ENCODE measurements at places on chromosomes 1 and 21.

GRCh38 chr1:225655509-225656258 lies 2.8 kb upstream of the ENAH start:
- no peak for DNase-seq

DNA sequence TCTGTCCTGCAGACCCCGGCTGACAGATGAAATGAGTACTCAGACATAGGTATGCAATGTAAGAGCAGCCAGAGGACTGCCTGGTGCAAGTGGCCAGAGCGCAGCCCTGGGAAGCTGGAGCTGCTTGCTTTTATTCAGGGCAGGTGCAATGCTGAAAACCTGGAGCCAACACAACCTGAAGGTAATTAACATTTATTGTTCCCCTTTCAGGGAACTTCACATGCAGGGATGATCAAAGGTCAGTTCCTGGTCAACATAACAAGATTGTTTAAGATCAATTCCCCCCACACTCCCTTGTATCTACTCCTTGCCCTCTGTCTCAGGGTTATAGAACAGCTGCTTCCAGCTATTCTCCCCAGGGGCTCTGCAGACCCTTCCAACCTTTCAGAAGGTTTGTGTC lies 48.7 kb upstream of the PRELP start:
- DNase-seq: no peak

DNA sequence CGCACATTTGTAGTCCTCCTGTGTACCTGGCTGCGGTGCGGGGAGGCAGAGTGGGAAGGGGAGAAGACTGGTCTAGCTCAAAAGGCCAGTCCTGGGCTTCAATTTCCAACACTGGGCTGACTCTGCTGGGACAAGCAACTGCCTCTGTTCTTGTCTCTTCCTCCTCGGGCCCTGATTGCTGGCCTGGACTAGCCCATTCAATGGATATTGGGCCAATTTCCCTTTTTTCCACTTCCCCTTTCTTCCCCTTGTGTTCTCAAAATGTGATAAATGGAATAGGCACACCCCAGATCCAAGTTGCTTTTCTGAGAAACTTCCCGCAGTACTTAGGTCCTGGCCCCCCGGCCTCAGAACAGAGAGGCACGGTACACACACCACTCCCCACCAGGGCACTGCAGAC lies 48.2 kb downstream of the SPSB1 start:
- no peak for DNase-seq

- DNase-seq: peak; percentile 26
Observed at GRCh38 chr1:25971066-25971810, 26.6 kb downstream of the PAFAH2 start.

GRCh38 chr1:209429611-209430010 lies 153.9 kb upstream of the CAMK1G start:
- DNase-seq: no peak

GRCh38 chr1:4344065-4344732 lies 310.2 kb upstream of the AJAP1 start:
- DNase-seq: no peak

GRCh38 chr1:100246738-100247137 lies 2.9 kb downstream of the DBT start:
- DNase-seq: no peak

DNA sequence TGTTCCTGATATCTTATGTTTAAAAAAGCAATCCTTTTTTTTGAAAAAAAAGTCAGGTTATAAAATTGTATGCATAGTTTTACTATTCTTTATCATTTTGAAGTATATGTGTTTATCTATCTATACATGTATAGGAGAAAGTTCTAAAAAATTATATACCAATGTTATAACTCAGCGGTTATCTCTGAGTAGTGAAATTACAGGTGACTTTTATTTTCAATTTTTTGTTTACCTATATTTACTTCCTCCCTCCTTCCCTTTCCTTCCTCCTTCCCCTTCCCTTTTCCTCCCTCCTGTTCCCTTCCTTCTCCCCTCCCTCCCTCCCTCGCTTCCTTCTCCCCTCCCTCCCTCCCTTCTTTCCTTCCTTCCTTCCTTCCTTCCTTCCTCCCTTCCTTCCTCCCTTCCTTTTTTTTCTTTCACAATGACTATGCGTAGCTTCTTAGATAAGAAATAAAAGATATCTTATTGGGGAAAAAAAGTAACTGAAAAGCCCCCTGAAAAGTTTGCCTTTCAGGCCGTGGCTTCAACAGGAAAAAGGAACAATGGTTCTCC lies 77.1 kb downstream of the ABCA4 start:
- no peak for DNase-seq

GRCh38 chr1:12678820-12679219 lies 34.9 kb downstream of the AADACL4 start:
- DNase-seq: no peak

DNA sequence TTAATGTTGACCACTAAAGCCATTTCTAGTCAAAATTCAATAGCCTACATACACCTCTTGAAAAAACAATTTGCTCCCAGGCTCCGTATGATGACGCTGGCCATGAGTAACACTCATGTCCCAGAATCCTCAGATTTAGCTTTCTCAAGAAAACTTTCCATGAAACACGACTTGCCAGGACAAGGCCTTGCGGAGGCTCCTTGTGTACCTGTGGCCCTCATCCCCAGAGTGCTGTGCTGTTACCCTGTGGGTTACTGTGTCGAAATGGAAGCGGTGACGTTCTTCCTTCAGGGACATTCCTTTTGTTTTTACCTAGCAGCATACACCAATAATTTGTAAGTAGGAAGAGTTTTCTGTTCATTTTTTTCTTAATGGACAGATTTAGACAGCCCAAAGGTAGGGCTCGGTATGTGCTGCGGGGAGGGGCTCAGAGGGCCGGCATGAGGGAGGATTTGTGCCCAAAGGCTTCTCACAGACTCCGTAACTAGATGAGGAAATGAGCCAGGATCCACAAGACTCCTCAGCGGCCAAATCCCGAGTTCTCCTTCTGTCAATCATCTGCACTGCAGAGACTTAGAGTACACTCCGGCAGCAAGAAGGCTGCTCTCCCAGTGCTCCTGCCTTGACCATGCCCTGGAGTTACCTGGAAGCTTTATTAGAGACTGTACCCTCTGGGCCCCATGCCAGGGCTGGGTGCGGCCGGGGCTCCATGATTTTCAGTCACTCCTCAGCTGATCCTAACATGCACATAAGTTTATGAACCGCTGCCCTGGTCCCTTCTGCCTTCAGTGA lies 17.8 kb downstream of the GNG12 start:
- DNase-seq: no peak

GRCh38 chr1:7315316-7315715 lies 455.8 kb upstream of the VAMP3 start:
- DNase-seq: no peak

DNA sequence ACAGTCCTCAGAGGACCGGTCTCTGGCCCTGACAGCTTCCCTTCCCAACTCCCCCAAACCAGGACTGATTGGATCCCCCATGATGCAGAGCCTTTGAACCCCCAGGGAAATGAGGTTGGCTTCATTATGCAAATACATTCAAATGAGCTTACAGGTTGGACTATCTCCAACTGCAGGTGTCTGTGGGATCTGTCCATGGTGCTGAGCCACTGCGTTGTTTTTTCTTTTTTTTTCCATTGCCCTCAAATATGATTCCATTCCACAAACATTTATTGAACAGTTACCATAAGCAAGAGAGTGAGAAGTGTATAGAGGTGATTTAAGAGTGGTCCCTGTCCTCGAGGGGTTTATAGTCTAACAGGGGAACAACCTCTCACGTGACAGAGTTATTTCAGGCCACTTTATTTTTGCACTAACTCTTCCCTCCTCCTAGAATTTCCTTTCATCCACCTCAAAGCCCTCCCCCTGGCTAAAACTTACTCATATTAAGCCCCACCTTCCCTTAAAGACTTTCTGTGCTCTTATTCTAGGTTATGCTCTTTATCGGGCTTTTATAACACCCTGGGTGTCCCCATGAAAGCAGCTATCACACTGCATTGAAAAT lies 21.9 kb downstream of the DLGAP3 start:
- no peak for DNase-seq

DNA sequence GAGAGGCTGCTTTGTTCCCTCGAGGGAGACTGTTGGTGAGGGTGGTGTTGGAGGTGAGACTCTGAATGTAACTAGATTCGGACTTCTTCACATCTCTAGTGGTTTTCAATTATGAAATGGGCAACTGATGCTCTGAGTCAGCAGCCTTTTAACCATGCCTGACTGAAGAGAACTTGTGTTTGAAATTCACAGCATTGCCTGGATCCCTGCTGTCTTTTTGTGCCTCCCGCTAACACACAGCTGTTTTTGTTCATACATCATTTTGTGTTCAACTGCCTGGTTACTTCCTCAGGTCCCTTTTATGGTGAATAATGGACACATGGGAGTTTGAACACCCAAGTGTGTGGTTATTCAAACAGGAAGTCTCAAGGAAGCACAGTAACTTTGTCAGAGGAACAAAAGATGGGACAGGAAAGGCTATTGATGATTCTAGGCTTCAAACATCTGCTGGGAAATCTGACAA lies 16.8 kb downstream of the LAMC1 start:
- DNase-seq: no peak

- DNase-seq: no peak
Observed at GRCh38 chr1:150963321-150964163, 11.1 kb downstream of the CERS2 start.

DNA sequence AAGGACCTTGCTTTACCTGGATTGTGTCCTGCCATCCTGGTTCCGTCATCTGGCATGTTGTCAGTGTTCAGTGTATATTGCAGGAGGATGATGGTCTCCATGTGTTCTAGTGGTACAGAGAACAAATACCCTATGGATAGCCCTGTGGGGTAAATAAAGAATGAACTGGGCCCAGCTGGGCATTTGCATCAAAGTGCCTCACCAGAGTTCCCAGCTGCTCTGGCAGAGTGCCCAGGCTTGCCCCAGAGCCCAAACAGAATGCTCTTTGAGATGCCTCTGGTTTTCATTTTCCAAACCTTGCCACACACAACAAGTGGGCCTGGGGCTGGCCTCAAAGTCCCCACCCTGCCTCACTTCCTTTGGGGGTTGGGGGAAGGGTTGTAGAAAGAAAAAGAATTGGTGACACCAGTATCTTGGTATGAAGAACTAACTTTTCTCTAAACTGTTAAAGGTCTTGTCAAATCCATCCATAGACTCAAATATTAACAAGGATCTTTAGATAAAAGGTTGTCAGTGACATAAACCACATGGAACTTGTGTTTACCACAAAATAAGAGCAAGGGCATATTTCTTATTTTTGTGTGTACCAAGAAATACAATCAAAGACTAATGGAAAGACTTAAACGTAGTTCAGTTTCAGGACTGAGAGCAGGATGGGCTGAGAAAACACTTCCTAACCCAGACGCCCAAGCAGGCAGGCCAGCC lies 82.2 kb downstream of the LMO4 start:
- DNase-seq: no peak

DNA sequence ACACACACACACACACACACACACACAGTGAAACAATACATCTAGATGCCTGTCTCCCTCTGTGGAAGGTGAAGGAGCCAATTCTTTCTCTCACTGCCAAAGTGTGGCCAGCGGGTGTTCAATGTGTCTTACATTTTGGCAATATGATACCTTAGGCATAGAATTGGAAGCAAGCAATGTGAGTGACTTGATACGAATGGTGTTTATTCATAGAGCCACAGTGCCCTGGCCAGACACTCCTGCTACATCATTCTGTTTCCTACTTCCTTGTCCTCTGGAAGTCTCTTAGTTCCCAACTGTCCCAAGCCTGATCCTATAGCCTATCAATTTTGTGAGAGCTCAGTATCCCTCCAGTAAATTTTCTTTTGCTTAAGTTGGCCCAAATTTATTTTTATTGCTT lies 170.0 kb upstream of the L1TD1 start:
- DNase-seq: no peak

DNA sequence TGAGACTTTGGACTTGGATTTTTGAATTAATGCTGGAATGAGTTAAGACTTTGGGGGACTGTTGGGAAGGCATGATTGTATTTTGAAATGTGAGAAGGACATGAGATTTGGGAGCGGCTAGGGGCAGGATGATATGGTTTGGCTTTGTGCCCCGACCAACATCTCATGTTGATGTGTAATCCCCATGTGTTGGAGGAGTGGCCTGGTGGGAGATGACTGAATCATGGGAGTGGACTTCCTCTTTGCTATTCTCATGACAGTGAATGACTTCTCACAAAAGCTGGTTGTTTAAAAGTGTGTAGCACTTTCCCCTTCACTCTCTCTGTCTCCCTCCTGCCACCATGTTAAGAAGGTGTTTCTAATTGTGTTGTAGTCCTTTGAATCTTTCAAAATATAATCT lies 9.3 kb upstream of the PHGDH start:
- DNase-seq: no peak

DNA sequence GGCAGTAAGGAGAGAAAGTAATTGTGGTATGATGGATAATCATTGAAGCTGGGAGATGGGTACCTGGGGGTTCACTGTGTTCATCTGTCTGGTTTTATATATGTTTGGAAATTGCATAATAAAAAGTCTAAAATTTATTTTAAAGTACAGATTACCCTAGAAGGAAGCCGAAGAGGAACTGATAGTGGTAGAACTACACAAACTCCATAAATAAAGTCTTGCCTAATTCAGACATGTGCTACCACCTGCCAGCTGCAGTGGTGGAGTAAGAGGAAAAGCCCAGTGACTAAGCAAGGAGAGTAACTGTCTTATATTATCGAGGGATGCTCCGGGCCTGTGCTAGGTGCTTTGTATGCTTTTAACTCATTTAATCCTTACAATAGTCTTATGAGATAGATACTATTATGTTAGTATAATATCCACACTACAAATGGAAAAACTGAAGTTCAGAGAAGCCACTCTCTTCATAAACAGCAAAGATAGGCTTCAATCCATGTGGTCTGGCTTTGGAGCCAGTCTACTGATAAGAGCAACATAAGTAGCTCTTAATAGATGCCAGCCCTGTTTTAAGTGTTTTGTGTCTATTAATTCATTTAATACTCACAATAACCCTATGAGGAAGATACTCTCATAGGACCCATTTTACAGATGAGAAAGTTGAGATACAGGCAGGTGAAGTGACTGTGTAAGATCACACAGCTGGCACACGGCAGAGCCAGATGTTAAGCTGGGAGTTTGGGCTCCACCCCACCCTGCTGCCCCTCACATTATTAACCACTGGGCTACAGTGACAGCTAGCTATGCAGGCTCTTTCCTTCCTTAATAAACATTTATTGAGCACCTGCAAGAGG lies 56.8 kb upstream of the HNRNPU start:
- DNase-seq: no peak

GRCh38 chr1:47191940-47192457 lies 2.2 kb upstream of the PDZK1IP1 start:
- no peak for DNase-seq

DNA sequence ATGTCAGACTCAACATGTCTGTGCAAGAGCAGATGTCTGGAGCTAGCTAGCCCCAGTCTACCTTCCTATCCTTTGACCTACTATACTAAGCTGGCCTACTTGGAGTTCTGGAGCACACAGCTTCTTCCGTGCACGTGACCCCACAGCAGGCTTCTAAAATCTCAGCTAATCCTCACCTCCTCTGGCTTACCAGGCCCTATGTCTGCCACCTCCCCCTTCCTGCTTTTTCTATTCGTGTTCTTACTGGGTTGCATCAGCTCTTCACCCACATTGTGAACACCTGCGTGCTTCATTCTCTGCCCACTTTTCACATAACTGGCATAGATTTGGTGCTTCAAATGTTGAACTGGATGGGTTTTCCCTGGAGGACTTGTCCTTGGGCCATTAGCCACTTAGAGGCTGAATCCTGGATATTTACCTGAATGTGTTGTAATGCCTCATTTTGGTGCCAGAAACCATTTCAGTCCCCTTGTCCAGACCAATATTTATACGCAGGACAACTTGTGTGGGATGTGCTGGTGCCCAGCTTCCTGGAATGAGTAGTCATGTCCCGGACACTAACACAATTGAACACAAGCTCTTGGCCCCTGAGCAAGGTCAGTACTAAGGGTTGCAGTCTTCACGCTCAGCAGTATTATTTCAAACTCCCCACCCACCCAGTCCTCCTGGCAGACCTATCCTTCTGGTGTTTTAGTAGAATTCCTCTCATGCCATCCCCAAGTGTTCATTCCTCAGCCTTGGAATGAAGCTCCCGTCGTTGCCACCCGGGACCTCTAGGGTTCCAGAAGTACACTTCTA lies 24.0 kb downstream of the TENT5C start:
- DNase-seq: no peak
